CD4-positive, CD25-positive, alpha-beta regulatory T cell (primary cell): ENCODE measurements at places on chromosomes 5 and 9. TPM values are rescaled to one million over a fixed set of nuclear protein-coding genes. Genes with fewer than 3 reads are reported as not detected.
A peak's percentile ranks its signal among the peaks of the same experiment; 100 is the strongest.

Gene AP3B1
- total RNA-seq, result 44.5 TPM

Gene PCDHGB4
- not detected for total RNA-seq

Gene KLHL3
- total RNA-seq, result 24.4 TPM

Gene SPATA31D4
- total RNA-seq, result not detected

Gene TRIP13
- total RNA-seq, result 1.2 TPM

Gene LRRC19
- not detected for total RNA-seq

Gene SLC6A3
- total RNA-seq, result not detected

Gene PAEP
- total RNA-seq, result not detected

Gene SLC36A2
- total RNA-seq, result not detected

Gene CERCAM
- 0.12 TPM for total RNA-seq

Gene TMEM174
- not detected for total RNA-seq

Gene PCDHGA9
- total RNA-seq, result not detected

Gene SPINK6
- total RNA-seq, result not detected

Gene EQTN
- not detected for total RNA-seq

- DNase-seq, result peak; percentile 28
Measured at GRCh38 chr9:105299190-105299854, 54.9 kb downstream of the SLC44A1 start.

- DNase-seq, result no peak
Measured at GRCh38 chr5:21221616-21222015, 1233.6 kb upstream of the CDH18 start.

DNA sequence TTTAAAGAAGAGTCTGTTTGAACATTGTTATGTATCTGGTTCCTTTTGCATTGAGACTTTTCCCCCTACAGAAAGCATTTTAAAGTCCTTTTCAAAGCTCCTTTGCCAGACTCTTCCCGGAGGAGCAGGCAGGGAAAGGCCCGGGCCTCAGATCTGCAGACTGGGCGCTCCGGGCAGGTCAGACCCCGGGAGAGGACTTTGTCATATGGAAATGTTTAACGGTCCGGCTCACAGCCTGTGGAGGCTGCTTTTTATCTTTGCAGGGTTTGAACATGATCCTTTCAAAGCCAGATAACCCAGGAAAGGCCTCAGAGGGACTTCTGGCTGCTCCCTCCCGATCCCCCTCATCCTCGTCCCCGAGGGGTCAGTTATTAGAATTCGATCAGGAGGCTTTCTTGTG lies 82.1 kb upstream of the IRX2 start:
- DNase-seq, result no peak

- no peak for DNase-seq
Measured at GRCh38 chr5:618450-618849, 6.3 kb downstream of the CEP72 start.

DNA sequence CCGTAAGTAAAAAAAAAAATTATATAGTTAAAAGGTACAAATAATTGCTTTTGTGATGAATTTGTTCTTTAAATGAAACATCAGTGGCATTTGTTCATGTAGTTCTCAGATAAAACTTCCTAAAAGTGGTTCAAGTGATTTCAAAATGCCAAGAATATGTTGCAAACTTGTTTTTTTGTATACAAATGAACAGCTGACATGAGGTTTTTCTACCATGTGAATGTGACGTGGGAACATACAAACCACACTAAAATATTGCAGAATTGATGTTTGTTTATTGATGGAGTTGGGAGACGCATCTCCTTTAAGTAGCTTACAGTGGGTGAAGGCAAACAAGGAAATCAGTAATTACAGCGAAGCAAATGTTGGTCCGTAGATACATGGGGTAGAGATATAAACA lies 16.9 kb downstream of the BASP1 start:
- DNase-seq, result no peak

DNA sequence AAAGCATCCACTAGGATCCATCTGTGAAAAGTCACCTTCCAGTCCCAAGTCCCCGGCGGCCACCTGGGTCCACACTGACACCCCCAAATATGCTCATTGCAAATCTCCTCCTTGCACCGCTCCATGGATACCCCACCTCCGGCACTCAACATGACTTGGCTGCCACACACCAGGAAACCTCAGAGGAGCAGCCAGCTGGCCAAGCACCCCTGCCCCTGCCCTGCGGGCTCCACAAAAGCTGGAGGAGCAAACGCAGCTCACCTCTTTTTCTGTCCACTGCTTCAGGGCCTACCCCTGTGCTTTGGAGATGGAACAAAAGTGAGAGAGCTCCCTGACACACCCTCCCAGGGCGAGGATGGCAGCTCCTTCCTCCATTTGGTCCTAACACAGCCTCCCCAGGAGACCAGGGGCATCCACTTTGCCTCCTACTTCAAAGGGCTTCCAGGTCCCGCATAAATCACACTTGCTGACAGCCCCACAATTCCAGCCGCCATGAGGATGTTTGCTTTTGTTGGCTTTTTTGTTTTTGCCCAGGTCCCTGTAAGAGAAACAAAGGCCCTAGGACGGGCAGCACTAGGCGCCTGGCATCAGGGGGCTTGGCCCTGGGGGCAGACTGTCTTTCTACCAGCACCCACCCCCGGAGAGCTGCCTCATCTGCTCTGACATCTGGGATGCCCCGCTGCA lies 14.8 kb downstream of the ROR2 start:
- DNase-seq, result no peak

DNA sequence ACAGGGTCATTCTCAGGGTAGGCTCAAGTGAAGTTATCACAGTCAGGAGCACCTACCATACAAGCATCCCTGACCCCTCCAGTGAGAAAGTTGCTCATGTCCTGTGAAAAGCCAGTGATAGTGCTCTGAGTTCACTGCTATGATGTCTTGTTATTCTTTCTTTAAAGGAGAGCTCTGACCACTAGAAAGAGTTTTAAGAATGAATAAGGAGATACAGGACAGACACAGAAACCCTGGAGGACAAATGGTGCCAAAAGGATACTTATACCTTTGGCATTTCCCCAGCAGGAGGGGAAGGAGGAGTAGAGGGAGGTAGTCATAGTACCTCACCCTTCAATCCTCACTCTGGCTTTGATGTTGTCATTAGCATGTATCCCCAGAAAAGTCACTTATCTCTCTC lies 84.0 kb upstream of the AGXT2 start:
- DNase-seq, result no peak

DNA sequence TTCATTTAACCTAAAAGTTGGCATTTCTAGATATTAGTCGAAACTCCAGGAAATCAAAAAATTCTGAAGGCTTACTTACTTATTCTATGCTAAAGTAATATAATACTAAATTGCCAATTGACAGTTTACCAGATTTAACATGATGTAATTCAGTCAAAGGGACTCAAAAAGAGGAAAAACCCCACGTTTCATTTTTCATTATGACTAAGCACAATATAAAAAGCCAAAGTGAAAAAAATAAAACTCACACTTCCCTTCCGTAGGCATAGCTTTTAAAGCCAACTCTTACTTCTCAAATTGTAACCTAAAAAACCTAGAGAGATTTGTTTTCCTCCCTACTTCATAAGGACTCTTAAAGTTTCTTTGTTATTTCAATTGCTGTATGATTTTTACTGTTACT lies 146.6 kb downstream of the RAPGEF6 start:
- peak; percentile 4 for DNase-seq

GRCh38 chr9:92313624-92314012 lies 11.5 kb downstream of the NOL8 start:
- no peak for DNase-seq

- DNase-seq, result no peak
Measured at GRCh38 chr5:154993461-154993860, 20.1 kb upstream of the KIF4B start.

GRCh38 chr9:106953174-106953573 lies 90.2 kb downstream of the ZNF462 start:
- no peak for DNase-seq

GRCh38 chr5:120365656-120366446 lies 98.2 kb upstream of the PRR16 start:
- no peak for DNase-seq

GRCh38 chr5:78353520-78353919 lies 6.9 kb upstream of the SCAMP1 start:
- DNase-seq, result no peak

GRCh38 chr9:135551031-135551430 lies 5.1 kb downstream of the OBP2A start:
- no peak for DNase-seq

DNA sequence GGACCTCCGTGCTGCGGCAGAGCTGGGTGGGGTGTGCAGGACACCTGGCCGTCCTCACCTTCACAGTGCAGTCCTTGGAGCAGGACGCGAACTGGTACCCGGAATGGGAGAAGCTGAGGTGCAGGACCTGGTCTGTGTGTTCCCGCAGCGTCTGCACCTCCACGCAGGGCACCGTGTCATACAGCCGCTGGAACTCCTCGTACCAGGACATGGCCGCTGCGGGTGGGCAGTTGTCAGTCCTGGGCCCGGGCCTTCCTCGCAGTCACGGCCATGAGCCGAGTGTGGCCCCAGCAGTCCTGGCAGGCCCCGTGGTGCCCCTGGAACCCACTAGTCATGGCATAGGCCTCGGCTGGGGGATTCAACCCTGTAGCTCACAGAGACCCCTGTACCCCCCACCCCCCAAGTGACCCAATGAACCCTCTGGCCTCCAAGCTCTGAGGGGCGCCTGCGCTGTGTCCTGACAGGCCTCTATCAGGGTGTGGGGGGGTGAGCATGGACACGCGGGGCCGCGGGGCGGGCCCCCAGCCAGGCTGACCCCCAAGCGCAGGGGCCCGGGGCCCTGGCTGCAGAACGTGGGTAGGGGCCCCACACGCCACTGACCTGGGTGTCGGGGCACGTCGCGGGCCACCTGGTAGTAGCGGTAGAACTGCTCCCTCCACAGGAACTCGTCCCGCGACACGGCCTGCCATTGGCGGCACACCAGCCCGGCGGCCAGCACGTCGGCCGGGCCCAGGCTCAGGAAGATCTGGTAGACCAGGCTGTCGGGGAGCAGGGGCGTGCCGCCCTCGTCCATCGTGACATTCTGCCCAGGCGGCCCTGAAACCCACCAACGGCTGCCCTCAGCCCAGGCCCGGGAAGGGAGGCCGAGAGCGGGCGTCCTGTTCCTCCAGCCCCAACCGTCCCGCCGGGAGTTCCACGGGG lies 987 bp downstream of the FBXW5 start:
- DNase-seq, result peak; percentile 53

- DNase-seq, result peak; percentile 66
Measured at GRCh38 chr5:132829742-132830435, 558 bp downstream of the SHROOM1 start.

GRCh38 chr9:136339958-136340310 lies 12.6 kb downstream of the GPSM1 start:
- no peak for DNase-seq

DNA sequence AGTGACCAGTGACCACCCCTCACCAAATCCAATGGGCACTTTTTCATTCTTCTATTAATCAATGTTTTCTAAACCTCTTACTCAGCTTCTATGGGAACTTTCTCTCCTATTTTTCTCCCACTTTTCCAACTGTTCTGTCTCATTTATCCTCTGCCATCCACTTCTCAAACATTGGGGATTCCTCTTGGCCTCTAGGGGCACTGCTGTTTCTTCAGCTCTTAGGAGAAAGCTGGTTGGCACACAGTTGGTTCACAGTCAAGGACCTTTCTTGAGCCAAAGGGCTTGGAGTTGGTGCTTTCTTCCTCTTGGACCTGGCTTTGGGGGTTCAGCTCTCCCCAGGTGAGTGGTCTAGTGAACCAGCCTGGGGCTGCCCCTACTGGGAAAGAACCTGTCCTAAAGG lies 112.2 kb upstream of the LHFPL2 start:
- no peak for DNase-seq

GRCh38 chr9:125994066-125994943 lies 247.1 kb downstream of the PBX3 start:
- no peak for DNase-seq

GRCh38 chr5:134420343-134420742 lies 8.7 kb upstream of the CDKN2AIPNL start:
- DNase-seq, result no peak

DNA sequence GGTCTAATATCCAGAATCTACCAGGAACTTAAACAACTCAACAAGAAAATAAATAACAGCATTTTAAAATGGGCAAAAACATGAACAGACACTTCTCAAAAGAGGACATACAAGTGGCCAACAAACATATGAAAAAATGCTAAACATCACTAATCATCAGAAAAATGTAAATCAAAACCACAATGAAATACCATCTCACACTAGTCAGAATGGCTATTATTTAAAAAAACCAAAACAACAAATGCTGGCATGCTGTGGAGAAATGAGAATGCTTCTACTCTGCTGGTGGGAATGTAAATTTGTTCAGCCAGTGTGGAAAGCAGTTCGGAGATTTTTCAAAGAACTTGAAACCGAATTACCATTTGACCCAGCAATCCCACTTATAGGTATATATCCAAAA lies 63.1 kb downstream of the ADAMTS6 start:
- DNase-seq, result no peak

GRCh38 chr5:138601444-138601843 lies 26.2 kb upstream of the HSPA9 start:
- DNase-seq, result no peak

GRCh38 chr5:20601678-20602100 lies 613.7 kb upstream of the CDH18 start:
- DNase-seq, result no peak

DNA sequence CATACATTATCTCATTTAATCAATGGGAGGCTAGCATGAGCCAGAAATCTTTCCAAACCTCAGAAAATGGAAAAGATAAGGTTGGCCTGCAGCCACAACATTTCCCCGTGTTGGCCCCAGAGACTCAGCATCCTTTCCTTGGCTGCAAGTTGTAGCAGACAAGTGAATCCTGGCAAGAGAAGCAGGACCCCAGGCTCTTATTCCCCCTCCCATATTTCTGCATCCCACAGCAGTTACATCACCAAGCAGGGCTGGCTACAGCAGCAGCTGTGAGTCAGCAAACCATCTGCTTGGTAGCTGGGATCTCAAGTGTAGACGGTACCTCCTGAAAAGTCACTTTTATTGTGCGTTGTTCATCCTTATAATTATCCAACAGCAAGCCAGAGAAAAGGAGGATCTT lies 212.4 kb downstream of the GNA14 start:
- DNase-seq, result no peak

GRCh38 chr9:13589034-13589737 lies 309.7 kb upstream of the MPDZ start:
- no peak for DNase-seq

DNA sequence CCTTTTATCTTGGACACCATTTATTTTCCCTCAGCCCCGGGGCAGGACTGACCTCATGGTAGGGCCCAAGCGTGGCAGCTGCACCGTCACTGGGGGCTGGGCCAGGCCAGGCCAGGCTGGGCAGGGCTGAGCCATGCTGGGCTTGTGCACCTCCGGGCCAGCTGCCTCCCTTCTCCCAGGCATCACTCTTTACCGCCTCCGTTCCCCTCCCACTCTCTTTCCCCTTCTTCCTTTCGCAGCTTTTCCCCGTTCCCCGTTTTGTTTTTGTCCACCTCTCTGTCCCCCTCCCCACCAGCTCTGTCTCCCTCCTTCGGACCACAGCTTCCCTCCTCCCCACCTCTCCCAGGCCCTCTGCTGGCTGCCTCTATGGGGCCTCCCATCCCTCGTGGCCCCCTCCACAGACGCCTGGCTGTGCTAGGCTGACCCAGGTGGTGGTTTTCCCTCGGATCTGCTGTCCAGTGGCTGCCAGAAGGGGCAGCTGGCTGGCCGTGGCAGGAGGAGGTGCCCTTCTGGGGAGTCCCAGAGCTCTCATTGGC lies 17.9 kb downstream of the FGF18 start:
- no peak for DNase-seq
